ENCODE measurements at places on chromosomes 7 and 10.

GRCh38 chr7:129828989-129829736, 123.6 kb downstream of the UBE2H start:
- no peak for DNase-seq

GRCh38 chr10:85608706-85609105, 757.9 kb downstream of the GRID1 start:
- DNase-seq = no peak

DNA sequence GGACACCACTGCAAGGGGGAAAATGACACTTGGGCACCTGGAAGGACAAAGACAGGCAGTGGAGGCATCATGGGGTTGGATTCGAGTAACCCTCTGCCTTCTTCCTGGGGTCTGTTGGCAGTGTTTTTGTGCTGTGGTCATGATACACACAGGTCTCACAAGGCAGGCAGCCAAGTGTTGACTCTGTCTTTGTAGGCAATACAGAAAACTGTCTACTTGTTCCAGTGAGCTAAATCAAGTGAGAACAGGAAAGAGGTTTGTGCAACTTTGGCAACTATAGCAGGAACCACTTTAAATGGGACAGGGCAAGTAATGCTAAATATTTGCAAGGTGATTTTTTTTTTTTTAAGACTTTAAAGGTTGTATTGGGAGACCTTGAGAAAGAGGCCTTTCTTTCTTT, 578.6 kb upstream of the GALNT17 start:
- no peak for DNase-seq

- DNase-seq = no peak
Observed at GRCh38 chr7:1391449-1391848, 67.8 kb downstream of the MICALL2 start.

GRCh38 chr7:108442039-108442568, 14.1 kb downstream of the NRCAM start:
- no peak for DNase-seq

DNA sequence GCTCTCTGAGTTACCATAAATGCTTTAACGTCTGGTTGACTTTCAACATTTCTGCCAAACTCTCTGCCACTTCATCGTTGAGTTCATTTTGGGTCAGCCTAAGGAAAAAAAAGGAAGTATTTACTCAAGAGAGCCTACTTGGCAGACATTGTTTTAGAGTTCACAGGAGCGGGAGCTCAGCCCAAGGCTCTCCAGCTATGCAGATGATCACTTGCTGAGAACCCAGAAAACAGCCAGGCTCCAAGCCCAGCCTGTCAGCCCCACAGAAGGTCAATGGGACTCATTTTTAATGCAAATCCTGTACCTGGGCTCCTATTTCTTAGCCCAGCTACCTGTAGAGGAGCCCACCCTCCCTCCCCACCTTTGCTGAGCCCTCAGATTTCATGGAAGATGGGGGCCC, 45.5 kb downstream of the NOD1 start:
- no peak for DNase-seq

DNA sequence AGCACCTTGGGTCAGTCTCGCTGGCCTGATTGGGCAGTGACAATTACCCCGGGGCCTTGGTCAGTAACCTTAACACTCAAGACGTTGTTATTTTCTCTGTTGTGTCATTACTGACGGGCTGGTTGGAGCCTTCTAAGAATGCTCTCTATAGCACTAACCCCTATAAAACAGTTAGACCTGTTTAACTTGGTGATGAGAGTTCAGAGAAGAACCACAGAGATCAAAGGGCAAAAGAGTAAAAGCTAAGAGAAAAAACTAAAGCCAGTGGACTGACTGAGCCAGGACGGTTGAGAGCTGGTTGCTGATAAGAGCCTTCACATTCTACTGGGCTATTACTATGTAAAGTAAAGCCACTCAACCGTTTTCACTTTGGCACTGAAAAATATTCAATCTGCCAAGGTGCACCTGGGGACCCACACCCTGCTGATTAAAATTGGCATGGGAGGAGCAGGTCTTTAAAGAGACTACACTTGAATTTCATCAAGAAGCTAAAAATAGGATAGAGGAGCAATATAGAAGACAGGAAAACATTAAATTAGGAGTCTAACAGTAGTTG, 13.6 kb upstream of the ITGB1 start:
- DNase-seq = no peak

DNA sequence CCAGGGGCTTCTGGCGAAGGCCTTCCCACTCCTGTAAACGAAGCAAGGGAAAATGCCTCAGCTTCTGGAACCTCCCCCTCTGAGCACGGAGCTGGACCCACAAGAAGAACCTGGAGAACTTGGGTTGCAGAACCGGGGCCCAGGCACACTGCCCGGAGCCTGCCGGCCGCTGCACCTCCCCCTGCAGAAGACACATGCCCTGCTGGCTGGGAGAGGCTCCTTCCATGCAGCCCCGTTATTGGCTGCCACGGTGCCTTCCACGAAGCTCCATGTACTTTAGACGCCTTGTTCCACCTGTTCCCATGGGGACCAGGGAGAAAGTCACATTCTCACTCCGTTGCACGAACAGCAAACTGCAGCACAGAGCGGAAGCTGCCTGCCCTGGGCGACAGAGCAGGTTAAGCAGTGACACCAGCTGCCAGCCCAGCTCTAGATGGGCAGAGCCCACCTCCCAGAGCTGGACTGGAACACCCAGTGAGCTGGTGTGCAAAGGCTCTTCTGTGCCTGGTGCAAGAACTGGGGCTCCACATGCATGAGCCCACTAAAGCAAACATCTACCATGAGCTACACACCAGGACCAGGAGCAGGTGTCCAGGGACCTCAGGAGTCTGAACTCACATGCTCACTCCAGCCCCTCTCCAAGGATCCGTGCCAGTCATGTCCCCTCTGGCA, 70.1 kb downstream of the TNS3 start:
- no peak for DNase-seq

- no peak for DNase-seq
Observed at GRCh38 chr10:86942441-86943315, 14.7 kb downstream of the MMRN2 start.
